ENCODE measurements at places on chromosomes 16 and 17. TPM values are rescaled to one million over a fixed set of nuclear protein-coding genes. Genes with fewer than 3 reads are reported as not detected.

DNA sequence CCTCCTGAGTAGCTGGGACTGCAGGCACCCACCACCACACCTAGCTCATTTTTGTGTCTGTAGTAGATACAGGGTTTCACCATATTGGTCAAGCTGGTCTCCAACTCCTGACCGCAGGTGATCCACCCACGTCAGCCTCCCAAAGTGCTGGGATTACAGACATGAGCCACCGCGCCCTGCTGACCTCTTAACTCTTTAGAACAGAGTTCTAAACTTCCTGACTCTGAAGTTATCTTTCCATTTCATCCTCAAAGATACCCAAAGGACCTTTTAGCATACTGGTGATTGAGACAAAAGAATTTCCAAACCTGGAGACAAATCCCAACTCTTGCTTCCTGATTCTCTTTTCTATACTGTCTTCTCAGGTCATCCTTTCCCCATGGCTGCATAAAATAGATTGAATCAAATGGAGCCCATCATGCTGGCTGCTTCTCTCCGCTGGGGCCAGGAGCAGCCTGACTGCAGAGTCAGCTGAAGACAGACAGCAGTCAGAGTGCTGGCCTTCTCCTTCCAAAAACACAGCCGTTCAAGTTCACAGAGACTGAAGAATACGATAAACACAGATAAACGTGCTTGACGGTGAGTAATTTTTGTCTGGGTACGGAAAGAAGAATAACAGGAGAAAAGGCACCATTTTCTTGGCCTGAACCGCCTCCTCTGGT, 76.5 kb upstream of the ATF7IP2 start:
- no peak for DNase-seq

DNA sequence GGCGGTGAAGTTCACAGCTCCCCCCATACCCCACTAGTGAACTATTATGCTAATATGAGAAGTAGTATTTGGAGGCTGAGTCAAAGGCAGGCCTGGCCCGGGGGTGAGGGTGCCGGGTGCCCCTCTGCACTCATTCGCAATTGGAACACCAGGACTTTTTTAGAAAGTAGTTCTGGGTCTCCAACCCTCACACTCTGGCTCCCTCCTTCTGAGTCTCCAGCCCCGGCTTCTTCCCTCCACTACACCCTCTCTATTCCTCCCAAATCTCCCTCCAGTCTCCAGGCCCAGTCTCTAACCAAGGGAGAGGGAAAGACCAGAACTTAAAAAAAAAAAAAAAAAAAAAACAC, 11.3 kb upstream of the HOXB2 start:
- DNase-seq: no peak

DNA sequence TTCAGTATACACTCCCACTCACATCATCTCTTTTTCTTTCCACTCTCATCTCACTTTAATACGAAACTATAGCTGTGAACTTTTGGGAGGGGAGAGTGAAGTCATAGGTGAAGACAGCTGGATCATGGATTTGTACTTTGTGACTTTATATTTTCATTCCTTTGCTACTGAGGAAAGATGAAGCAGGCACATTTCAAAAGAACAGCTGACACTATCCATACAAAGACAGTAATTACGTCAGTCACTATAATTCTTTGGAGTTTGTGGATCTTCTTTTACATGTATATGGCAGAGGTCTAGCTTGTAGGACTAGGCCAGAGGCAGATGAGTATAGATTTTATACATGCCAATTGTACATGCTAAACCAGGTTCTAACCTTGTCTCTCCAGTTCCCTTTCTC, 346.3 kb downstream of the BCAS3 start:
- DNase-seq: no peak

Gene CHST6
- 0.58 TPM for total RNA-seq

Gene CACNG1
- total RNA-seq: not detected

- DNase-seq: no peak
Observed at GRCh38 chr16:75130150-75130771, 13.7 kb upstream of the LDHD start.

Data from sciatic nerve (tissue), 2 donors.